ENCODE measurements at places on chromosomes 11 and 22.

DNA sequence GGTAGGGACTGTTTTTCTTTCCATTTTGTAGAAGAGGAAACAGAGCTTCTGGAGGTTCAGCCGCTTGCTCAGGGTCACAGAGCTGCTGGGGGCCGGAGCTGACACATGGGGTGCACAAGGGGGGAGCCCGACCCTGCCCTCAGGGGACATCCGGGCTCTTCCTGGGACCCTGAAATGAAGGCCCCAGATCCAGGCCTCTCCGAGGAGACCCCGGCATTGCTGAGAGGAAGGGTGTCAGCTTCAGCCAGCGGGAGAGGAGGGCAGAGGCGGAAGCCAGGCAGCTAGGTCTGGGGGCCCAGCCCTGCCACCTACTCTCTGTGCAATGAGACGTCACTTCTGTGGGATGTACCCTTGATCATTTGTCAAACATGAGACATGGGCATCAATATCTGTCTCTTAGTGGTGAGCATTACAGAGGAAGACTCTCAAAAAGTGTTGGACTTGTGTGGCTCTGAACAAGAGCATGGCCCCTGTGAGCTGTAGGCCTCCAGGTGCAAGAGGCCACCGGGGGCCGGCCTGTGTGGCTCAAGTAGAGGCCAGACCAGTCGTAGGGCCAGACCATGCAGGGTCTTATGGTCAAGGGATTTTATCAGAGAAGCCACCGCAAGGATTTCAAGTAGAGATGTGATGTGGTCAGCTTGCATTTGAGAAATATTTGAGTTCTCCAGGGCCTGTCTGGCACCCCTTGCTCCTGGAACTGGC, 10.3 kb downstream of the MPPED1 start:
- DNase-seq, result no peak

- DNase-seq, result no peak
Observed at GRCh38 chr11:44726283-44727113, at the start of gene TSPAN18. Gene TSPAN18, plus strand, starts transcription at chr11:44726962. Its CDS starts 179,455 bp downstream, at chr11:44906417.

DNA sequence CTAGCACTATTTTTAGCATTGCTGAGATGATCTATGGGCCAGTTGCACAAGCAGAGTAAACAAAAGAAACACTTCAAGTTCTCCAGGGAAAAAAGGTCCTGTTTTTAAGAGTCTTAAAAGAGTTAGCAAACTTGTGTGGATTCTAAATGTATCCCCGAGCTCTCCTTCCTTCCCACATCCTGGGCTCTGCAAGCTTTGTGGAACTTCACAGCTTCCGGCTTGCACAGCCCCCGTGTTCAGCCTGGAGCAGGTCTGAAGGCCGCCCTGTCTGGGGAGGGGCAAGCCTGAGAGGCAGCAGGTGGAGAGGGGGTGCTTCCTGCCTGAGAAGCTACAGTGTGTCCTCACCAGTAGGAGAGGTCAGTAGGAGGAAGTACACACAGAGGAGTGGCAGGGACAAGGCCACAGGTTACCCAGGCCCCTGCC, 35.1 kb upstream of the SUSD2 start:
- peak; percentile 23 for DNase-seq

DNA sequence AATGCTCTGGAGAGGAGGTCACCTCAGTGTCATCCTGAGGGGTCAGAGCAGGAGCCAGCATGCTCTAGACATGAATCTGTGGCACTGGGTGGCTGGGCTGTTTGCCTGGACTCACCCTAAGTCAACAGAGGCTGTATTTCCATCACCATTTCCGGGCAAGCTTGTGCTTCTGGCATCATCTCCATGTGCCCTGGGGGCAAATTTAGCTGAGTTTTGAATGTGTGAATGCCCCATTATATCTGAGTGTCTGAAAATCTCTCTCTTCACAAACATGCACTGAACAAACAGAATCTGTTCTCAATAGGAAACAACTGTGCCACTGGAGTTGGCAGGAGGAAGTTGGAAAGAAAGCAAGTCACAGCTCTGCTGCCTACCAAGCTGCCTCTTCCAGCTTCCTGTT, 356.2 kb downstream of the GRM5 start:
- DNase-seq, result peak; percentile 34

GRCh38 chr11:93579187-93579751, 36.1 kb upstream of the SMCO4 start:
- no peak for DNase-seq

GRCh38 chr11:64531422-64531821, 59.6 kb upstream of the SLC22A12 start:
- no peak for DNase-seq

DNA sequence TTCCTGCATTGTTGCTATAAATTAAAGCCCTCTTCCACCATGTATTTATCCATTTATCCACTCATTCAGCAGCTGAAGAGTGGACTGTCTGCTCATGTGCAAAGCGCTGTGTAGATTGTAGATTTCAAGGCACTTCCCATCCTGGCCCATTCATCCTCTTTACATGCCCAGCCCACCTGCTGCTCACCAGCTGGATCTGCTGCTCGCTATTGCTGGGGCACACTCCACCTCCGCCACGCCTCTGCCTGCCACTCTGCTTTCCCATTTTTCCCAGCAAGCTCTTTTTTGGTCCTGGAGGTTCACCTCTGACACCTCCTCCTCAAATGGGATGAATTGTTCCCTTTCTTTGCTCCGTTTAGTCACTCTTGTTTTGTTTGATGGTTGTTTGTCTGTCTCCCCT, 48.3 kb downstream of the CEP164 start:
- DNase-seq, result no peak

- DNase-seq, result peak; percentile 48
Observed at GRCh38 chr11:124793466-124794278, 6.5 kb downstream of the MSANTD2 start.

GRCh38 chr22:48097723-48098122, 1335.3 kb downstream of the TBC1D22A start:
- no peak for DNase-seq

DNA sequence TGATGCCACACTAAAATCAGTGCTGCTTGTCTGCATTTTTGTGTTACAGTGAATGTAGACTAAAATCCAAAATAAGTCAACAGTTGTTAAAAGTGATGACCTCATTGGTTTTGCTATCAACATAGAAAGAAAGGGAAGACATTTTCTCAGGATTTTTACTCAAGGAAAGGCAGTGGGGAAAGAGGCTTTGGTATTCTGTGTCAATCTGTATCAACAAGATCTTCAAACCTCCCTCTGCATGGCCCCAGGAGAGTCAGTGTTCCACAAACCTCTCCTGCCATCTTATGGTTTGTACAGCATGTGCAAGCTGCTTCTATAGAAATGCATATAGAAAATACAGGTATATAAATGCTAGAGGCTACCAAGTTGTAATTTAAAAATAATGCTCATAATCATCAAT, 13.8 kb upstream of the OR51M1 start:
- peak; percentile 26 for DNase-seq

GRCh38 chr11:76614471-76615179, 55.9 kb downstream of the LRRC32 start:
- DNase-seq, result peak; percentile 94

DNA sequence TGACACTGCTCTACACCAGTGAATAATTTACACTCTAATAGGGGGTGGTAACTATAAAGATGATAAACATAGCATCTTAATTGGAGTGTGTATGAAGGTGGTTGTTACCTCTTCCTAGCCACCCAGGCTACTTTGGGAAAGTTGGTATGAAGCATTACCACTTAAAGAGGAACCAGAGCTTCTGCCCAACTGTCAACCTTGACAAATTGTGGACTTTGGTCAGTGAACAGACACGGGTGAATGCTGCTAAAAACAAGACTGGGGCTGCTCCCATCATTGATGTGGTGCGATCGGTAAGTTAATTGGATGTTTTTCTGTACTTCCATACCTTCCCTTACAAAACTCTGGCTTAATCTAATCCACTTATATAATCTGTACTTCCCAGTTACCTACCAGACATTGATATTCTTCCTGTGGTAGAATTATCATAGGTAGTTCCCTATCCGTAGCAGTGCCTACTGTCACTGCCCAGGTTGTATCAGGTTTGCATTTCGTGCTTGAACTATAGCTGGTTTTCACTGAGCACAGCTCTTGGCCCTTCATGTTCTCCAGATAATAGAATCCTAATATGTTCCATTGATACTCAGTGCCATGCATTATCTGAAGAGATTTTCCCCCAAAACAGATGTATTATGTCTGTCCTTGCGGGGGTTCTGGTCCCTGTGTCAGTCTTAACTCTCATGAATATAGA, 2.2 kb downstream of the RPL27A start:
- no peak for DNase-seq

- no peak for DNase-seq
Observed at GRCh38 chr22:50739279-50739691, 1.3 kb downstream of the ACR start.

GRCh38 chr11:70660889-70661197, 262.5 kb downstream of the CTTN start:
- DNase-seq, result no peak

DNA sequence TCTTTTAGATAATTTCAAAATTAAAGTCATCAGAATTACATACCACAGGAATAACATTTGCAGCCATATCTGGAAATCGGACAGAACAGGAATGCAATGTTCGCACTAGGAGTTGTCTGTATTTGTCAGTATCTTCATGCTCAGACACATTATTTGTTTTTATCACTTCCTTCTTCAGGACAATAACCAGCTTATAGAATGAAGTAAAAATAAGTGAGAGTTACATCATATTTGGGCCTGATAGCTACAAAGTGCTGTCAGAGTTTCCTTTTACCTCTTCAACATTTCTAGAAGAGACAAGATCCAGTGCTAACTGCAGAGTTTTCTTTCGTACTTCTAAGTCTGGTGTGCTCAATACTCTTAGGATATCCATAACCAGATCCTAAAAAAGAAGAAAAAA, 18.9 kb downstream of the COPB1 start:
- no peak for DNase-seq

- DNase-seq, result no peak
Observed at GRCh38 chr22:36258701-36259614, 6.0 kb downstream of the APOL1 start.

Measured in RPMI7951 (cell line).